Activated CD8-positive, alpha-beta T cell treated with anti-CD3 and anti-CD28 coated beads for 36 hours (primary cell): ENCODE measurements at places on chromosomes 16 and 17. TPM values are rescaled to one million over a fixed set of nuclear protein-coding genes. Genes with fewer than 3 reads are reported as not detected.

GRCh38 chr16:86818671-86819532 lies 240.6 kb downstream of the FOXL1 start:
- no peak for DNase-seq

- peak; percentile 48 for DNase-seq
Observed at GRCh38 chr17:44878627-44879221, 20.5 kb downstream of the EFTUD2 start.

GRCh38 chr16:87780385-87780989 lies 14.7 kb upstream of the KLHDC4 start:
- peak; percentile 77 for DNase-seq

ERBB2 gene
- total RNA-seq: 5.2 TPM
